ENCODE measurements at places on chromosomes 11 and 22.
A peak's percentile ranks its signal among the peaks of the same experiment; 100 is the strongest.

DNA sequence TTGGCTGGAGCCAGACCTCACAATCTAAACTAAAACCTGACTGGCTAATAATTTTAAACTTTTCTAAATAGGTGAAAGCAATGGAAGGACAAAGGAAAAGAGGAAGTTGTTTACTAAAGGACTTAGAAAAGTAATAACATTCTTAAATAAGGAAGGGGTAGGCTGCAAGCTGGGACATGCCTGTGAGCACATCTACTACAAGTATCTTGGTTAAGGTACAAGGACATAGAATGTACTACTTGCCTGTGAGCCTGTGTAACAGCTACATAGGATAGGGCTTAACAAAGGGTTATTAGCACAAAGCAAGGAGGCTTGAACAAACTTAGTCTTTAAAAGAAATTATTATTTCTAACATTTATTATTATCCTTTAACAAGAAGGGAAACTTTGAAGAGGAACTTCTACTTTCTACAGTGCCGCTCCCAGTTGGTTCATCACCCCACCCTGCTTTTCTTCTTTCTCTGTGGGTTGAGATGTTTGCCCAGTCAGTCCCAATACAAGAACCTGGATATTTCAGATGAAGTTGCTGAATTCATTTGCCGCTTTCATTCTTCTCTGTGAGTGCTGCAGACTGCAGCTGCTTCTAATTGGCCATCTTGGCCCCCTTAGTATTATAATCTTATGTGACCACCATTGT lies 87.5 kb downstream of the PRMT3 start:
- no peak for DNase-seq

GRCh38 chr11:61195719-61196118 lies 7.6 kb upstream of the PGA3 start:
- no peak for DNase-seq

DNA sequence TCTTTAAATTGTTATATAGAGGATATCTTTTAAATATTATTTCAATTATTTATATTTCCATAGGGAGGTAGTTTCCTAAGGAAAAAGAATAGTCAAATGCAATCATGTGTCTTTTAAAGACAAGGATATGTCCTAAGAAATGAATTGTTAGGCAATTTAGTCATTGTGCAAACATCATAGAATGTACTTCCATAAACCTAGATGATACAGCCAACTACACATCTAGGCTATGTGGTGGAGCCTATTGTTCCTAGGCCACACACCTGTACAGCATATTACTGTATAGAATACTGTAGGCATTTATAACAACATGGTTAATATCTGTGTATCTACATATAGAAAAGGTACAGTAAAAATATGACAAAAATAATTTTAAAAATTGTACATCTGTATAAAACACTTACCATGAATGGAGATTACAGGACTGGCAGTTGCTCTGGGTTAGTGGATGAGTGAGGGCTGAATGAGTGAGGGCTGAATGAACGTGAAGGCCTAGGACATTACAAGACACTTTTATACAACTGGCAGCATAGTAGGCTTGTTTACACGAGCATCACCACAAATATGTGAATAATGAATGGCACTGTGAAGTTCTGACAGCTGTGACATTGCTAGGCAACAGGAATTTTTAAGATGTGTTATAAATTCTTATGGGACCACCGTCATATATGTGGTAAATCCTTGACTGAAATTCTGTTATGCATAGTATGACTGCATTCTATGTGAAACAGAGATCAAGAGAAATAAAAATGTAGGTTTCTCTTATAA lies 1879.0 kb upstream of the RAG2 start:
- no peak for DNase-seq

- no peak for DNase-seq
Measured at GRCh38 chr22:31520051-31520450, 23.7 kb downstream of the SFI1 start.

DNA sequence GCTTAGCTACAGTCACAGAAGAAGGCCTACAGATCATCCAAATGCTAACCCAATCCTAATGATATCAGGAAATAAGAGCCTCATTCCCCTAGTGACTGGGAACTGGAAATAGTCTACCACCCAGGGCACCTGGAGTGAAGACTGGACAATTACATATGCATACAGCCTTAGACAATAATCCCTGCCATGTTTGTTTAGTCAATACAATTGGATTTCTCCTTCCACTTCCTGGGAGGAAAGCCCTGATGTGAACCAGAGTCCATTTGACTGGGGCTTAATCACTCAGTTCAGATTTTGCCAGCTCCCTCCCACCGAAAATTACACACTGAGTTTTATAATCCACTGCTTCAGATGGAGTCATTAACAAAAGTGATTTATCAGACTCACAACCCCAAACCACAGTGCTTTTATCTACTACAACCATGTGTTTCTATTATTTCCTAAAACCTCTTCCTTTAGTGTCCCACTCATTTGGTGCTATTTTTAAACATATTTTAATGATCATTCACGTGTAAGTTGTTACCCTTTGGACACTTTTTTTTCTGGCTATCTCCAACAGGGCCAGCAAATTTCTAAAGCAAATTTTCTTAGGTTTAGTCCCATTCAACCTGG lies 29.9 kb downstream of the CWF19L2 start:
- DNase-seq: no peak

GRCh38 chr22:22201930-22202343 lies 42.6 kb upstream of the VPREB1 start:
- no peak for DNase-seq

DNA sequence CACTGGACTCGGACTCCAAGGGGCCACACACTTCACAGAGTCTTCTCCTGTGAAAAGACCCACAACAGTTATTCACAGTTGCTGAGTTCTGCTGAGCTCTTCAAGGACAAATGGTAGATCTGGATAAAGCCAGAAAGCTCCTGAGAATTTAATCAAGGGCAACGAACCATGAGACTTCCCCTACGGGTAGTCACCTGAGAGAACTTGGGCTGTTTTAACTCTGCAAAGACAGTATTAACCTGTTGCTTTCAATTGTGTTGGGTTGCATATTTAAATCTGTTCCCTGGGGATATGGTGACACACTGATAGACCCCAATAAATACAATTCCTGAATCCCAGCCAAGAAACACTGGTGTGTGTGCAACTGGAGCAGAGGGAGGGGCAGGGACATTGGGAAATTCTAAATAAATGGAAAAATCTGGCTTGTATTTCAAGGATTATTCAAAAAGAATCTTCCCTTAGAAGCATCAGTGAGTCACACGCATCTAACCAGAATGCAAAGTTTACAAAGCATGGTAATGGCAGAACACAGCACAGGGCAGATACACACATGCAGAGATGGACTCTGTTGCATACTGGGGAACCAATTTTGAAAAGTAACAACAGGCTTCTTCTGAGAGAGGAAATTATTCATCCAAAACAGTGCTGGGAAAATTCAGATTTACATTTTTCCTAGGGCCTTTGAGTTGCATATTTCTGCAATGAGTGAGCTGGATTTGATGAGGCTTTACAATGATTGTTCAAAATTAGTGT lies 4.0 kb downstream of the KCNJ1 start:
- DNase-seq: no peak

- DNase-seq: no peak
Measured at GRCh38 chr22:45689211-45689610, 17.6 kb downstream of the ATXN10 start.

GRCh38 chr22:48268771-48269552 lies 1506.5 kb downstream of the TBC1D22A start:
- DNase-seq: no peak

DNA sequence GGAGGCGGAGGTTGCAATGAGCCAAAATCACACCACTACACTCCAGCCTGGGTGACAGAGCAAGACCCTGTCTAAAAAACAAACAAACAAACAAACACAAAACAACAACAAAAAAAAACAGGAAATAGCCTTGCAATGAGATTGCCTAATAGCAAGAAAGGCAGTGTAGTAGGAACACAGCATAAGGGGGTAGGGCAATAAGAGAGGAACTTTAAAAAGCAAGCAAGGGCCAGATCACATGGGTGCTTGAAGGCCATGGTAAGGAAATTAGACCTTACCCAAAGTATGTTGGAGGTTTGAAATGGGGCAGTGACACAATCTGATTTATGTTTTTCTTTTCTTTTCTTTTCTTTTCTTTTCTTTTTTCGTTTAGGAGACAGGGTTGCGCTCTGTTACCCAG lies 34.7 kb upstream of the NRIP3 start:
- no peak for DNase-seq

DNA sequence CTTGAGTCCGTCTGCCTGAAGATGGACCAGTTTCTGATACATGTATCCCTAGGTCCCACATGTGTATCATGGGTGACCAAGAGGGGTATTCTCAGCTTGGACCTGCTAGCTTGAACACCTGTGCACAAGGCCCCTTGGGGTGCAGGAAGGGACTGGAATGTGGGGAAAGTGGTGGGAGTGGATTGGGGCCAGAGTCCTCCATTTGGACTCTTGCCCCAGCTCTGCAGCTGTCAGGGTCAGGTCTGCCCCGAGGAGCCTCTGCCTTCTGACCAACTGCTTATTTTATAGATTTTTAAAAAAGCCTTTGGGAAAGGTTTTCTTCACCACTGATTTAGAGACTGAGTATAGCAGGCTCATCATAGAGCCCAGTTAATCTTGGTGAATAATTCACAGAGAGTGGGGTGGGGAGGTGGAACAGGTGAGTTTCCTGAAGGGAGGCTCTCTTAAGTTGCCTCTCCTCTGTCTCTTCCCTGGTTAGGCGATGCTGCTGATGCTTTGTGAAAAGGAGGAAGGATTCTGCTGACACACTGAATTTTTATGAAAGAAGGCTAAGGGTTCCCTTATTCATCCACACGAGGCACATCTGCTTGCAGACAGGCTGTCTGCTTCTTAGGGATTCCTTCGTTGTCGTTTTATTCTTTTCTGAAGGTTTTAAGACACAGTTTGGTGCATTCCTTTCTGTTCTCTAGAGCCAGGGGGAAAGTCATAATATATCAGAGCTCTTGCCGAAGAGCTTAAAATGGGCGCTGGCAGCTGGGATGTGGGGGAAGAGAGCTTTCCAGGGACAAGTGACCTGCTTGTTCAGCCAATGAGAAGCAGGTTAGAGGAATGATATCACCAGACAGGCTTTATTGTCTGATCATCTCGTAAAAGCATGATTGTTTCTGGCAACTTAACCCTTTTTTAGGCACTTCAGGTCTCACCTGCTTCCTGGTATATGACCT lies 19.9 kb downstream of the TRIM44 start:
- DNase-seq: peak; percentile 90

DNA sequence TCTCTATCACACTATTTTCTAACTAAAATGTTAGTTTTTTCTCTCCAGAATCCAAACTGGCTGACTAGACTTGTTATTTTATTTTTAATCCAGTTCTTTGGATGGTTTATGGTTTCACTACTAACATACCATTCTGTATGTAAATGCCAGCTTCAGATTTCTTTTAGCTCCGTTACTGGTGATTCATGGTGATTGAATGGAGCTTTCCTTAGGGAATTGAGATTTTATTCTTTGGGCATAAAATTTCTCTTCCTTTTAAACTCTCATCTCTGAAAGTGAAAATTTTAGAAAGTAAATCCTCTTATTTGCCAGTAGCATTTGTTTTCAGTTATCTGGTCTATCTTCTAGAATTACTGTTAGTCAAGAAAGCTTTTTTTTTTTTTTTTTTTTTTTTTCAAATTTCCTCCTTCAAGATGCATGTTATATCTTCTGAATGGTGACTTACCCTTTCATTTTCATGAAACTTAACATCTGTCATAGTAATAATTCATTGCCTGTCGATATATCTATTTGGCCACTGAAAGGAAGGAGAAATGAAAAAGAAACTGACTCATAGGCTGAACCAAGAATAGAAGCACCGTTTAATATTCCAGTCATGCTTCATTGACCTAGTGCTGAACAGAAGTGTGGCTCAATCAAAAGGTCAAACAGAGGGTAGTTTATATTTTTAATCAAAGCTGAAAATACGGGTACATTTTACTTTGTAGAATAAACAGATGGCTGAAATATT lies 6.4 kb downstream of the ENDOD1 start:
- DNase-seq: no peak

DNA sequence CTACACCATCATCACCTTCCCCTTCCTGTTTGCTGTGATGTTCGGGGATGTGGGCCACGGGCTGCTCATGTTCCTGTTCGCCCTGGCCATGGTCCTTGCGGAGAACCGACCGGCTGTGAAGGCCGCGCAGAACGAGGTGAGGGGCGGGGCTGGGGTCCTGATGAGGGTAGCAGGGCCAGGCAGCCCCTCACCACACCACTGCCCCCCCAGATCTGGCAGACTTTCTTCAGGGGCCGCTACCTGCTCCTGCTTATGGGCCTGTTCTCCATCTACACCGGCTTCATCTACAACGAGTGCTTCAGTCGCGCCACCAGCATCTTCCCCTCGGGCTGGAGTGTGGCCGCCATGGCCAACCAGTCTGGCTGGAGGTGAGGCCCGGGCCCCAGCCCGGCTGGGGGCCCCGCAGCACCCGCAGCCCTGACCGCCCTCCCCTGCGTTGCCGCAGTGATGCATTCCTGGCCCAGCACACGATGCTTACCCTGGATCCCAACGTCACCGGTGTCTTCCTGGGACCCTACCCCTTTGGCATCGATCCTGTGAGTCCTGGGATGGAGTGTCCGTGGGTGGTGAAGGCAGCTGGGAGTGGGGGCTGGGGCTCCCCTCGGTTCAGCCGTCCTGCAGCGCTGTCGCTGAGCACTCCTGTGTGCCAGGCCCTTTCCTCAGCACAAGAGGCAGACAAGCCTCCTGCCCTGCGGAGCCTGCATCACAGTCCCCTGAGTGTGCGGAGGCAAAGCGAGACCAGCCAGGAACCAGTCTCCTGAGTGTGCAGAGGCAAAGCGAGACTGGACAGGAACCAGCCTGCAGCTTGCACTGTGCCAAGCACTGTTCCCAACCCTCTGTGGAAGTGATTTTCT lies 8.8 kb downstream of the TCIRG1 start:
- no peak for DNase-seq

DNA sequence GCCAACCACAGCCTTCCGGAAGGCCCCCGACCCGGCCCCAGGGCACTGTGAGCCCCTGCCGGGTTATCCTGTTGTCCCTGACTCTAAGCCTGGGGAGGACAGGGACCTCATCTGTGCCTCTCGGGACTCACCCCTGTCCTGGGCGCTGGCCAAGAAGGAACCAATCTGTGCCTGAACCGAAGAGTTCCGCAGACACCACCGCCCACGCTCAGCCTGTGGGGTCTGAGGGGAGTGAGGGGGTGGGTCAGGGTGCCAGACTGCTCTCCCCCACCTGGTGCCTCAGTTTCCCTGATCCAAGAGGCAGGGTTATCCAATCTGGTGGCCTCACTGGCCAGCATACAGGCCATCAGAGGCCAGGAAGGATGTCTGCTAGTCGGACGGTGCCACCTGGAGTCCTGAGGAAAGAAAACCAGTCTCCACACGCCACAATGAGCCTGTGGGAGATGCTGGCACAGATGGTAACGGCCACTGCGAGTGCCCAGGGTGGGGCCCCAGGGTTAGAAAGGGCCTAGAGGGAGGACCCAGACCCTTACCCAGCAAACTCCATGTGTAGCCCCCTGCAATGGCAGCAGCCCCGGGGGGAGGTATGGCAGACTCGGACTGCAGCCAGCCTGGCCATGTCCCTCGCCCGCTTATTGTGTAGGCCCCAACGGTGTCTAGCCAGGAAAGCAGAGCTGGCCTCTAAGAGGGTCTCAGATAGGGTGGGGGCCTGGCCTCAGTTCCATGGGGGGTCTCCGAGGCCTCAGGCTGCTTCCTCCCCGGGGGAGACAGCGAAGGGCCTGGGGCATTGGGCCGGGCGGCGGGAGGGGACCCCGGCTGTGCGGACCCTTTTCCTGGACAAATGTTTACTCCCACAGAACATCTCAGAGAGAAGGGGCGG lies 827 bp upstream of the TNNT3 start:
- no peak for DNase-seq
